ENCODE measurements at places on chromosomes 7 and 10.

GRCh38 chr7:70698219-70698832 lies 433.6 kb upstream of the GALNT17 start:
- no peak for DNase-seq

DNA sequence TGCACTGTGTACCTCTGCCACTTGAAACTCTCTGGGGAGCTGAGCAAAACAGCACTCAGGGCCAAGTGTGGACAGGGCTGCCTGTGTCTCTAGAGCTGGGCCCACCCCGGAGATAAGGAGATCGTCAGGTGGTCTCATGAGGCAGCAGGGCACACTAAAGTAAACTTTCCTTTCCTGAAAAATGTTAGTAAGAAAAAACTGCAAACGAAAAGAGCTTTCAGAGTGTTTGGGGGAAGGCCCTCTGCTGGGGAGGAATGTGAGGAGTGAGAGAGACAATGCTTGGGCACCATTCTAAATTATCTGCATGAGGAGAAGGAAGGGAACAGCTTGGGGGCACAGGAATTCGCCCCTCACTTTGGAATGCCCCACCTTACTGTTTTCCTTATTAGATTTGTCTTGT lies 127.7 kb downstream of the ATXN7L1 start:
- no peak for DNase-seq

DNA sequence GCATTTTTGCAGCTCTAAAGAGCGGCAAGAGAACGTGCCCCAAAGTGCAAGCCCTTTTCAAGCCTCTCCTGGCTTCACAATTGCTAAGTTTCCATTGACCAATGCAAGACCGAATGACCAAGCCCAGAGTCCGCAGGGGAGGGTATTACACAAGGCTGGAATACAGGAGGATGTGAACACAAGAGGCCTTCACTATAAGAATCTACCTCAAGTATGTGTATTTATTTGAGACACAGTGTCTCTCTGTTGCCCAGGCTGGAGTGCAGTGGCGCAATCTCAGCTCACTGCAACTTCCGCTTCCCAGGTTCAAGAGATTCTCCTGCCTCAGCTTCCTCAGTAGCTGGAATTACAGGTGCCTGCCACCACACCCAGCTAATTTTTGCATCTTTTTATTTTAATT lies 22.2 kb upstream of the TPST1 start:
- DNase-seq, result no peak

GRCh38 chr10:60974463-60975149 lies 30.6 kb upstream of the RHOBTB1 start:
- no peak for DNase-seq

DNA sequence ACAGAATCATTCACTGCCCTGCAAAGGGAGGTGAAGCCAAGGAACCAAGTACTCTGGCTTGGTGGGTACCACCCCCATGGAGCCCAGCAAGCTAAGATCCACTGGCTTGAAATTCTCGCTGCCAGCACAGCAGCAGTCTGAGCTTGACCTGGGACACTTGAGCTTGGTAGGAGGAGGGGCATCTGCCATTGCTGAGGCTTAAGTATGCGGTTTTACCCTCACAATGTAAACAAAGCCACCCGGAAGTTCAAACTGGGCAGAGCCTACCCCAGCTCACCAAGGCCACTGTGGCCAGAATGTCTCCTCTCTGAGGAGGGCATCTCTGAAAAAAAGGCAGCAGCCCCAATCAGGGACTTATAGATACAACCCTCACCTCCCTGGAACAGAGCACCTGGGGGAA lies 1050.0 kb upstream of the GHITM start:
- DNase-seq, result no peak

GRCh38 chr10:109899356-109900331 lies 23.7 kb downstream of the XPNPEP1 start:
- no peak for DNase-seq
